ENCODE measurements at places on chromosomes 3 and 15.

DNA sequence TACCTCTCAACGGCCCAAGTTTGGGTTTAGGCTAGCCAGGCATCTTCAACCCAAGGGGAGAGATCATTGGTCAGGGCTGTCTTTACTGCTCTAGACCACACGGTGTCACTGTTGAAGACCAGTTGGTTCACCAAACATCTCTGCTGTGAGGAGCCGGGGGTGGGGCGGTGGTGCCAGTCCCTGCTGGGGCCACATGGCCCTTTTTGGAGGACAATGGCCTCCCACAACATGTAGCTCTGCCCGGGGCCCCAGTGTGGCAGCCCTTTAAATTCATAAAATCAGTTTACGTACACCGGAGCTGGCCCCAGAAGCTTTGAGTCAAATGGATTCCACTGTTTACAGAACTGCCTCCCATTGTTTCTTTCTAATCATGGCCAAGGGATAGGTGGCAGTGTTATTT is 19.1 kb upstream of the TM4SF18 start:
- DNase-seq, result no peak

DNA sequence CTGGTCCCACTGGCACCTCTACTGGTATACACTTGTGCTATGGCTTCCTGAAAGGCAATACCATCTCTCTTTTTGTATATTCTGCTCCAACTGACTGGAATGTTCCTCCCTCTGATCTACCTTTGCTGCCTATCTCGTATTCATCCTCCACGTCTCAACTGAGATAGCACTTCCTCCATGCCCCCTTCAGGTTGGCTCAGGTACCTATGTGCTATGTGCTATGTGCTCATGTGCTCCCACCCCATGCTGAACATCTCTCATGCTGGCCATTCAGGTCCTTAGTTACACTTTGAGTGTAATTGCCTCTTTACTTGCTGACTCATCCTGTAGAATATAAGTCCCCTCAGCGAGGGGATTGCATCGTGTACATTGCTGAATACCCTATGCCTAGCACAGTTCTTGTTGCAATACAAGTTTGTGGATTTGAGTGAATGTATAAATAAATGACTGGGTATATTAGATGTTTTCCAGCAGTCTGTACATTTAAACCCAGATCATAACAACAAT is 156.9 kb downstream of the SOX2 start:
- DNase-seq, result no peak

GRCh38 chr15:29776859-29777258 is 45.4 kb downstream of the TJP1 start:
- no peak for DNase-seq

GRCh38 chr3:44439499-44440295 is 37.8 kb downstream of the ZNF445 start:
- peak; percentile 33 for DNase-seq

- no peak for DNase-seq
Observed at GRCh38 chr3:149402481-149402880, 25.0 kb upstream of the TM4SF1 start.

DNA sequence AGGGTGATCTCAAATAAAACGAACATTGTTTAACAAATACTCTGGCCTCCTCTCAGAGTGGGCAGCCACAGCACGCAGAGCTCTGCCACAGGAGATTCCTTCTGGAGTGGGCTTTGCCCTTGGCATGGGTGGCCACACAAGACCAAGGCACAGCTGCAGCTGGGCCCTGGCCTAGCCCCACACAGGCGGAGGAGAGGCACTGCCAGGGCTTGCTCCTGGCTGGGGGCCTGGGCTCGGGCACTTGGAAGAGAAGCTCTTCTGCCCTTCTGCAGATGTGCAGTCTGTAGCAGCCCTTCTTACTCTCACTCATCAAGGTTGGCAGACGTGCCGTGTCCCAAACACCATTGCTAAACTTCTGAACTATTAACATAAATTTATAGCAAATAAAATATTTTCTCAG is 67.2 kb downstream of the CRTC3 start:
- no peak for DNase-seq

GRCh38 chr3:131995891-131996290 is 38.9 kb downstream of the CPNE4 start:
- DNase-seq, result no peak

- no peak for DNase-seq
Observed at GRCh38 chr3:173221010-173221409, 80.0 kb upstream of the SPATA16 start.

GRCh38 chr3:34357461-34357860 is 559.0 kb downstream of the PDCD6IP start:
- no peak for DNase-seq

DNA sequence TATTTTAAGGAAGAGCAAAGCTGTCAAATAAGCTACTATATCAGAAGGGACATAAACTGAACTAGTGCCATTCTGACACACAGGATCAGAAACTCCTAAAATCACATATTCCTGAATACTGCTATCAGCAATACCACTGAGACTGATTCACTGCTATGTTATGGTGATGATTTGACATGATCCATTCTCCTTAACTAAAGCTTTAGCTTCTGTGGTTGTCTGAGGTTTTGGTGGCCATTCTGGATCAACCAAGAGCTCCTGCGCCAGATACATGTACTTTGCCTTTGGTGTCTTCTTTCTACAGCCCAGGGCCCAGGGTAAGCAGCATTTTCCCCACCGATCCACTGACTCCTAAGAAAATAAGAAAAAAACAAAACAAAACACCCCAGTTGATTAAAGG is 6.7 kb upstream of the GP5 start:
- DNase-seq, result no peak
